ENCODE measurements at places on chromosomes 2 and 18. TPM values are rescaled to one million over a fixed set of nuclear protein-coding genes. Genes with fewer than 3 reads are reported as not detected.

GRCh38 chr2:72182547-72182946, 34.9 kb upstream of the CYP26B1 start:
- no peak overlapping the region for H3K4me3 ChIP-seq
- H3K36me3 ChIP-seq = peaks cover 13% of the 10 kb centered on the region
- H3K4me1 ChIP-seq = no peaks in the 10 kb centered on the region
- no peak for DNase-seq
- H3K27me3 ChIP-seq = no peaks in the 10 kb centered on the region

DNA sequence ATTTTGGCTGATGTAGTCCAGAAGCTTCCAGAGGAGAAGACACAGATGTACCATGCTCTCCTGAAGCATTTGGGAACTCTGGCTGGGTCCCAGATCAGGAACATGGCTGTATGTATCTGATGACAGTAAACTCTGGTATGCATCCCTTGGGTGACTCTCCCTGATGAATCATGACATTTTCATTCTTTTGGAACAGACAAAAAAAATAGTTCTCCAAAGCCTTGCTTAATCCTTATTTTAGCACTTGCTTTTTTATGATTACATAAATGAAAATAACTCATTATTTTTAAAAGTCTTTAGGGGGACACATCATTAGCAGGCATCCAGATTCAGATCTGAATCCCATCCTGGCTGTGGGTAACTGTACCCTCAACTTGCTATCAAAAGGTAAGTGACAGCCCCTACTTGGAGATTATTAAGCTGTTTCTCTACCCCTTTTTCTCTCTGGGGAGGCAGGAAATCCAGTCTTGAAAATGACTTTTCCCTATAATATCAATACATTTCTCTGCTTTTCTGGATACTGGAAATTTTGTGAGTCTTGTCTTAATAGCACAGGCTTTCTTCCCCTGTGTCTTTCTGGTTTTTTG, 23.3 kb downstream of the AOX1 start:
- no peak overlapping the region for H3K27ac ChIP-seq
- peaks cover 2% of the 10 kb centered on the region for H3K4me1 ChIP-seq
- DNase-seq = no peak
- no peaks in the 10 kb centered on the region for H3K36me3 ChIP-seq
- no peak overlapping the region for H3K4me3 ChIP-seq

- H3K4me3 ChIP-seq = no peak overlapping the region
- H3K4me1 ChIP-seq = peaks cover 7% of the 10 kb centered on the region
These were observed 157.8 kb upstream of the DAPL1 start for GRCh38 chr2:158637357-158637756.

GRCh38 chr18:24491927-24492834, 31.7 kb downstream of the HRH4 start:
- H3K36me3 ChIP-seq = no peaks in the 10 kb centered on the region
- no peak overlapping the region for H3K4me3 ChIP-seq
- H3K27ac ChIP-seq = no peak overlapping the region

SPDYA gene
- 0.93 TPM for total RNA-seq

DNA sequence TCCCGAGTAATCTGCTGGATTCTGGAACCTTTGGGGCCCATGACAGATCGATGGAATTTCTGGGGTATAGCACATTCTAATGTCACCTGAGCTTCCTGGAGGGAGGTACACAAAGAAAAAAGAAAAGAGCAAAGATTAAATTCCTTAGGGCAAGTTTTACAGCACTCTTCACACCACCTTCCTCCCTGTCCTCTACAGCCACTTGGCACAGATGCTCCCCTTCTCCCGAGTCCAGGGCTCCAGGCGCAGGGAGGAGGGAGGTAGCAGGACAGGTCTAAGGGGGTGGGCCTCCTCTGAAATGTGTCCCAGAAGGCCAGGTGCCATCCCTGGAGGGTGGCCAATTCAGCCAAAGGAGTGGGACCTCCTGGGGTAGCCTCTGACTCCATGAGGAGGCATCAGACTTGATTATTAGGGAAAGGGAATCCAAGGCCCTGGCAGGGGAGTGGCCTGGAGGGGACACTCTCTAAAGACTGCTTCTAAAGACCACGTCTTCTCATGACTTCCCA, 50.3 kb downstream of the ANO7 start:
- peaks cover 90% of the 10 kb centered on the region for H3K36me3 ChIP-seq
- H3K4me3 ChIP-seq = no peak overlapping the region
- H3K4me1 ChIP-seq = no peaks in the 10 kb centered on the region
- DNase-seq = no peak

NAPG gene
- 31.0 TPM for total RNA-seq

DNA sequence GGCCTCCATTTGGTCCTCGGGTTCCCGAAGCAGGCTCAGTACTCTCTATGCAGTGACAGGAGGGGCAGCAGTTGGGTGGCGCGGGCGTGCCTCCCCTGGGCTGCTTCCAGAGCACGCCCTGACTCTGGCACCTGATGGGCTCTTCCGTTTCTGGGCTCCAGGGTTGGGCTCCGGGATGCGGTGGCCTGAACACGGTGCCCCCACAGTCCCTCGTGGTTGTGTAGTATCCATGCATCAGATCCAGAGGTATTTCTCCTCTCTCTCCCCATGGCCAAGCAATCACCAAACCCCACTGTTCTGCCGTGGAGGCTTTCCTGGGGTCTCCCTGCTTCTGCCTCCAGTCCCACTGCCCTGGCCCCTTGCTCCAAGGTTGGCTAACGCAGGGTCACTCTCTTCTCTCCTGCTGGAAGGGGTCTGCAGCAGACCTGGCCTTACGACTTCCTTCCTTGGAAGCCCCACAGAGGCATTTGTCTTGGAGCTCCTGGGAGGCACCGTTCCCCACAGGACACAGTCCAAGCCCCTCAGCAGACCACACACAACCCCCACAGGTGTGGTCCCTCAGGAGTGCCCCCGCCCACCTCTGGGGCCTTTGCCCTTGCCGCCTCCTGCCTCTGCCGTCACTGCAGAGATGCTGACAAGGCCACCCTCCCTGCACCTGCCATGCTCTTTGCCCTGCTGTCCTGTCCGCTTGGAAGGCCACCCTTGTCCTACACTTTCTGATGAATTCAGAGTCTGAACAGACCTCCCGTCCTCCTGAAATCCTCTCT, 136.6 kb upstream of the ASB18 start:
- peaks cover 2% of the 10 kb centered on the region for H3K27me3 ChIP-seq
- no peak for DNase-seq
- H3K27ac ChIP-seq = no peak overlapping the region
- no peaks in the 10 kb centered on the region for H3K36me3 ChIP-seq
- no peaks in the 10 kb centered on the region for H3K4me1 ChIP-seq
